COR-L47 (cell line): ENCODE measurements at places on chromosomes 4 and X.

GRCh38 chr4:83180431-83180968, 66.0 kb upstream of the PLAC8 start:
- no peak for DNase-seq

DNA sequence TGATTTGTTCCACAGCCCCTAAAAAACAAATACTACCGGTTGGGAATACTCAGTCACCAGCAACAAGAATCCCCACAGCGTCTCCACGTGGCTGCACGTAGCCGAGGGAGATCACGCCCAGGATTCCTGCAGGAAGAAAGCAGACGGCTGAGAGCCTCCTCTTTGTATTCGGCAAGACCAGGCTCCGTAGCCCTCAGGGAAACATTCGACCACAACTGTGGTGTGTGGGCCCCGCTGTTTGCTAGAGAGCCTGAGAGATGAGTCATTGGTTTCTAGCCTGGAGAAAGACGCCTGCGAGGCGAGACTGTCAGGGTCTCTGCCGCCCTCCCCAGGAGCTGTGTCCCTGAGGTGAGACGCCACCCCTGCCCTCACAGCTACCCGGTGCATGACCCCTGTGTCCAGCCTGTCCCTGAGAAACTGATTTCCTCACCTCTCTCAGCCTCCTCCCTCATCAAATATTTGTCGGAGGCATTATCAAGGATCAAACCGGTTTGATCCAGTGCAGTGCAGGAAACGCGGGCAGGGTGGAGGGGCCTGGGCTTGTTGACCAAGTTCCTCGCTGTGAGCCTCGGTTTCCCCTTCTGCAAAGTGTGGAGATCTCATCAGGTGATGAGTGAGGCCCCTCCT, 4.7 kb upstream of the S100P start:
- DNase-seq = no peak

- DNase-seq = peak; percentile 72
Observed at GRCh38 chrX:7689791-7690412, 153.1 kb upstream of the VCX start.

GRCh38 chr4:2301806-2302205, 39.9 kb upstream of the MXD4 start:
- DNase-seq = no peak

DNA sequence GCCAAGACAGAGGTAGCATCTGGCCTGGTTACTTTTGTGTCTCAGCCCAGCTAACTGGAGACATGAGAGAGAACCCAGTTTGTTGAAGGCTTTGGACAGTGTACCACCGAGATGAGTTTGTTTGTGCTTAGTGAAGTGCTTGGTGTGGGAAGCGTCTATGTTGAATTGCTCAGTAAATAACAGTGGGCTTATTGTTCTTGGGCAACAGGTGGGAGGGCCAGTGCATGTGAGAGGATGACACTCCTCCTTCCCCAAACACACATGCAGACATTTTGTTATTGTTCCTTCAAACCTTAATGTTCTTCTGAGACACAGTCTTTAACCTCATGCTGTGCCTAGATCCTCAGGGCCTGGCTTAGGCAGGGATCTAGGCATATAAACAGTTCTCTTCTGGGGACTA, 39.7 kb downstream of the MSN start:
- DNase-seq = no peak

DNA sequence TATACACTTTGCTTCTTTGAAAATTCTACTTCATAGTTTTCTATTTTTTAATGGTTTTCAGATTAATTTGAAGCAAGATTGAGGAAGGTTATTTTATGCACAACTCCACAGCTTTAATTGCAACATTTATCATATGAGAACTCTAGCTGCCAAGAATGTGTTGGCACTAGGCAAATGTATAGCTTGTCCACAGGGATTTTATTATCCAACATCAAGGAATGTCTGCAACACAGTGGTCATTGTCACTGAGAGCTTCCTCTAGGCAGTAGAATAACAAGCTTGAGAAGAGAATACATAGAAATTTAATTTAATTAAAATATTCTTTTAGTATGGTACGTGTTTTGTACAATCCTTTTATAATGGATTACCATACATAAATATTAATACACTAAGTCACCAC, 1600.8 kb downstream of the ARAP2 start:
- DNase-seq = no peak

- no peak for DNase-seq
Observed at GRCh38 chrX:2383735-2384134, 117.0 kb downstream of the DHRSX start.

DNA sequence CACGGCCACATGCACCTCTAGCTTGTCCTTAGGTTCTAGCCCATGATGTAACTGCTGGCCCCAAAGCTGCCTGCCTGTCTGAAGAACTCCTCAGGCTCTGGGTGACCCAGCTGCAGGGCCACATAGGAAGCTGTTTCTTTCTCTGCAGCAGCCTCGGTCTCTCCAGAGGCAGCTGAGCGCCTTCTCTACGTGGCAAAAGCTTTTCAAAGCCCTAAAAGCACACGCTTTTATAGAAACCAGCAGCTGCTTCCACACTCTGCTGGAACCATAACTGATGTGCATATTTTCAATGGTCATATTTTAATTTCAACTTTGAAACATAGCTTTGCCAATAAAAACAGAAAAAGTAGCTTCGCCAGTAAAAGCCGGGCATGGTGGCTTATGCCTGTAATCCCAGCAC, 37.4 kb downstream of the FAM53A start:
- no peak for DNase-seq

- DNase-seq = no peak
Observed at GRCh38 chrX:144738246-144738645, 509.1 kb upstream of the SPANXN1 start.

GRCh38 chr4:52837716-52838558, 24.2 kb upstream of the RASL11B start:
- no peak for DNase-seq

- no peak for DNase-seq
Observed at GRCh38 chr4:19686456-19686855, 565.2 kb upstream of the SLIT2 start.

- DNase-seq = no peak
Observed at GRCh38 chrX:18970465-18970864, 13.4 kb downstream of the PHKA2 start.

DNA sequence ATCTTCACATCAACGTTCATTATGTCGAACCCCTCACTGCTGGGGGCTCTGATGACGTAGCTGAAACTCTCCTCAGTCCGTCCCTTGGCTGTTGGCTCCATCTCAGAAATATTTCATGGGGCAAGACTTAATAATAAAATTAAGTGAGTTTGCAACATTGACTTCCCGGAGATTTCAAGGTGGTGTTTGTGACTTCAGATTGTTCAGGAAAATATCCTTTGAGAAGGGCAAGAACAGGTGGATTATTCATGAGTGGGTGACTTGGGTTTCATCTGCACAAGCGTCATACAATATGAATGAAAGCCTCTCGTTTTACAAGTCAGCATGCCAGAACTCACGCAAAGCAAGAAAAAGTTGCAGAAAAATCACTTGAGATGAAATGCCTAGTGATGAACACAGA, at the start of gene C4orf50:
TSS of gene C4orf50 (minus strand) at position 101 of the 400 bp plus-strand sequence.
- no peak for DNase-seq

DNA sequence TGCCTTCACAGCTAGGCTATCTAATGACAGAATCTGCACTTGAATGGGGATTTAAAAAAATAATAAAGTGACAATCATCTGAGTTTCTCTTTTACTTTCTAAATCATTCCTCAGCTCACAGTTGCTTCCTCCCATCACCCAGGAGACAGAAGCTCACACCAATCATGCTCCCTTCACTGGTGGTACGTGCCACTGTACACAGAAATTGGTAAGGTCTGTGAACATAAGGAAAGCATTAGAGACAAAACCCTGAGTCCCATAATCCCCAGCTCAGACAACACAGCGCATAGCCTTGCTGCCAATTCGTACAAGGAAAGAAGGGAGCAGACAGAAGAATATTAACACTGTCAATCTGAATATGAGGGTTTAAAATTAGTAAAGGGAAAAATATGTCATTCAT, 133.1 kb downstream of the IDS start:
- no peak for DNase-seq

DNA sequence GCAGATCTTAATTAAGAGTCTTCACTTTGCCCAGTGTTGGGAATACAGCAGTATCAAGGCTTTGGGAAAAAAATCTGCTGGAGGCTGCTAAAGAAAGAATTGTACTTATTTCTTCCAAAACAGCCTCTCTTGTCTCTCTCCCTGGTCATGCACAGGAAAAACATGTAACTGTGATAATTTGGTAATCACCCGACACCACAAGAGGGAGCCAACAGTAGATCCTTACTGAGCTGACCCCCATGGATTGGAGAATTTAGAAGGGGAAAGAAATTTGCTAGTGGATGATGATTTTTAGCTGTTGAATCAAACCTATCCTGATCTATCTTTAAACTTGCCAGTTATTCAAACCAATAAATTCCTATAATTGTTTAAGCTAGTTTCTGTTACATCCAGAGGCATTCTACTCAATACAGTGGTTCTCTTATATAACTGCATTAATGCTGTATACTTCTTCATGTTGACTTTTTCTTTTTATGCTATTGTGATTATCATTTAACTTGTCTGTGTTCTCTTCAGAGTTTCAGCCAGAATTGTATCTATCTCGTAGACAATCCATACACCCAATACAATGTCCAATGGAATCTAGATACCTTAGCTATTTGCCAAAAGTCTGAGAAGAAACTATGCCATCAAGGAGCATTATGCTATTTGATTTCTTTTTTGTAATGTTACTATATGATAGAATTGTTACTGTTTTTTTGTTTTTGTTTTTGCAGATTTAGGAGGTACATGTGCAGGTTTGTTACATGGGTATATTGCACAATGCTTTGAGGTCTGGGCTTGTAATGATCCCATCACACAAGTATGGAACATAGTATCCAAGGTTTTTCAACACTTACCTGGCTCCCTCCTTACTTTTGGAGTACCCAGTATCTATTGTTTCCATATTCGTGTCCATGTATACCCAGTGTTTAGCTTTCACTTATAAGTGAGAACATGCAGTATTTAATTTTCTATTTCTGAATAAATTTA, 31.3 kb upstream of the ARHGEF38 start:
- peak; percentile 34 for DNase-seq

DNA sequence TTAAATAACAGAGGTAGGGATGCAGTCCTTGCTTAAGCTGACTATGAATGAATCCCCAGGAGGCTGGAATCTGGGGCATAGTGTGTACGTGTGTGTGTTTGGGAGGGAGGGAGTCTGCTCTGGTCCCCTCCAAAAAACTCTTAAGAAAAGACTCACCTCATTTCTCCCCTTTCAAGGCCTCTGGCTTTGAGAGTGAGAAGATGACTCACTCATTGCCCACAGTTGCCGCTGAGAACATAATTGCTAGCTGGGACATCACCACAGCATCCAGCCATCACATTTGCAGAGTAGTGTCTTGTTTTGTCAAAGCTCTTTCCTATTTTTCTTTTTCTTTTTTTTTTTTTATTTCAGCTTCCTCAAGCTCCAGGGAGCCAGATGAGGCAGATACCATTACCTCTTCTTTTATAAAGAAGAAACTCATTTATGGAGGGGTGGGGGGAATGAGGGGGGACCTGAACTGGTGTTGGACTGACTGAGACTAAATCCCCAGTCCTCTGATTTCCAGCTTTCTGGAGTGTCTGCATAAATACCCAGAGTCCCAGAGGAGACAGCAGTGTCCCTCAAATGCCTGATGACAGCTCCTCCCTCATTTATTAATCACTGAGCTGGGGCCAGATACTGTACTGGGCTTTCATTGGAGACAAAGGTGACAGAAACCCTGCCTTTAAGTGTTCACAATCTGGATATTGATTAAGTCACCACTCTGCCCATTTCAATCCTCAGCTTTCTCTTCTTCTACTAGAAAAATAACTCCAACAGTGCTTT, 61.9 kb upstream of the LAS1L start:
- no peak for DNase-seq

DNA sequence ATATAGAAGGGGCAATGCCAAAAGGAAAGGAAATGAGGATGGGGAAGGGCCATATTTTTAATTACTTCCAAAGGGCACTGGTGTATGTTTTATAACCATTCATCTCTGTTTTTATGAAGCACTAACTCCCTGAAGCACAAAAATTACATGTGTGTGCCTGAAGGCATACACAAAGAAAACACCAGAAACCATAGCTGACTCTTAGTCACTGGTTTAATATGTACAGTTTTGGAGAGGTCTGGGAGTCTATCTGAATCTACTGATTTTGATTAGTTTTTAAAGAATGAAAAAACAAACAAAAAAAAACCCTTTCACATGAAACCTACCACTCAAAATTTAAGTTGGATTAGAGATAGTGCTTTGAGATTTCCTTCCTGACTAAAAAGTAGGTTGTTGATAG, 438.7 kb downstream of the RPA4 start:
- no peak for DNase-seq

DNA sequence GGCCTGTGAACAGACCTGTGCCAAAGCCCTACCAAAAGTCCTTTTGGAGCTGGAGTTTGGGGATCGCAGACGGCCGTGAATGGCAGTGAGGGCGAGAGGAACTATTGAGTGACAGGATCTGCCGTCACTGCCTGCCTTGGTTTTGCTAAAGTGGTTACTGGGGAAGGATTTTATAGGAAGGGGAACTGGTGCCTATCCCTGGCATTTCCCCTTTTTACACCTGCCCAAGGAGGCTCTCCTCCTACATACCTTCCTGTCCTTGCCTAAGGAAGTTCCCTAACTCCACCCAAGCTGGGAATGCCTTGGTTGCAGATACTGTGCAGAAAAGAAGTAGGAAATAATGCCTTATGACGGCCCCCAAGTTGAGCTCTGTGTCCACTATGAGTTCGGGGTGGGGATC, 14.5 kb downstream of the LONRF3 start:
- DNase-seq = no peak

GRCh38 chr4:37628977-37629609, 57.1 kb downstream of the RELL1 start:
- no peak for DNase-seq

DNA sequence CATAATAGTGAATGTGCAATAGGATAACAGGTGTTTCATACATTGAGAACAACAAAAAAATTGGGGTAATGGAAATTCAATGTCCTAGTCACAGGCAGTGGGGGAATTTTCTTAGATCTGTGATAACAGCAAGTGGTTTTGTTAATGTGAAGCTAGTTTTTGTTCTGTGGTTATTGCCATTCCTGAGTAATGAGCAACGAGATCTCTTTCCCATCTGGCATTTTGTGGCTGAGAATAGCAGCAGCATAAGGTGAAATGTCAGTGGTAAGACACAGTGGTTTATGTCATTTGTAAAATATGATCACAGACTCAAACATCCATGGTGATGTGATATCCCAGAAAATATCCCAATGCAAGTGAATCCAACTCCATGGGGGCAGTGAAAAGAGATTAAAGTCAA, 497.5 kb downstream of the KCNIP4 start:
- DNase-seq = no peak

- no peak for DNase-seq
Observed at GRCh38 chr4:118774321-118774720, 61.6 kb downstream of the SEC24D start.

DNA sequence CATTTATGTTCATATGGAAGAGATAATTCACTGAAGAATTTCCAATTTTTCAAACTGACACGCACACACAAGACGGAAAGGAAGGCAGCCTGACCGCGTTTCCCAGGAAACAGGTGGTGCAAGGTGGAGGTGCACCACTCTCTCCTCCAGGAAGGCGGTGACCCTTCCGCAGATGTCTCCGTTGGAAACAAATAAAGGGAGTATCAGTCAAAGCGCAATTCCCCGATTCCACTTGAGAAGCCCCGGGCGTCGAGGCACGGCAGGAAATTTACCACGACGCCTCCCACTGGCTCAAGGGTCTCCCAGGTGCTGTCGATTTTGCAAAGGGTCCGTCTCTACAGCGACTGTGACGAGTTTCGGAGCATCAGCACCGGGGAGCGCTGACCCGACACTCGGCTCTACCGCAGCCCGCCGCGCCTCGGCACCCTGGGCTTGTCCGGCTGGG, 770 bp upstream of the TIGD2 start:
- DNase-seq = peak; percentile 29
